ENCODE measurements at places on chromosomes 4 and X.
A peak's percentile ranks its signal among the peaks of the same experiment; 100 is the strongest.

GRCh38 chr4:15568821-15569220 lies 86.3 kb downstream of the FBXL5 start:
- no peak for DNase-seq

DNA sequence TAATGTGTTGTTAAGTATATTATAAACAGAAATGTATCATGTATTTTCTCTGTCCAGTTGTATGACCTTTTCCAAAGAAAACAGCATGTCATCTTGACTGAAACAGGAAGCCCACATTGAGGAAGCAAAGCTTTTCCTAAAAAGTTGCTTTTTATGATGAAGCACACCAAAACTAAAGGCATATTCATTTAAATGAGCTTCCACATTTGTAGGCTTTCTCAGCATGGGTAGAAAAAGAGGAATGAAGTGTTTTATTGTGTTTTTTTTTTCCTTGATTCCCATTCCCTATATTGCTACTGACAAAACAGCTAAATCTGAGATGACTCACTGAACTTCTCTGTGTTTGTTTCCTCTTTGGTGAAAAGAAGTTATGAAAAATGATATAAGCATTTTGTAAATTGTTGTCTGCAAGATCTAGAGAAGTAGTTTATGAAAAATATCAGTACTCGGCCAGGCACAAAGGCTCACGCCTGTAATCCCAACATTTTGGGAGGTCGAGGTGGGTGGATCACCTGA lies 32.5 kb upstream of the FRAS1 start:
- no peak for DNase-seq

GRCh38 chrX:11257711-11258110 lies 35.5 kb upstream of the AMELX start:
- DNase-seq = no peak

GRCh38 chr4:99324361-99324760 lies 3.2 kb upstream of the ADH1B start:
- DNase-seq = no peak

DNA sequence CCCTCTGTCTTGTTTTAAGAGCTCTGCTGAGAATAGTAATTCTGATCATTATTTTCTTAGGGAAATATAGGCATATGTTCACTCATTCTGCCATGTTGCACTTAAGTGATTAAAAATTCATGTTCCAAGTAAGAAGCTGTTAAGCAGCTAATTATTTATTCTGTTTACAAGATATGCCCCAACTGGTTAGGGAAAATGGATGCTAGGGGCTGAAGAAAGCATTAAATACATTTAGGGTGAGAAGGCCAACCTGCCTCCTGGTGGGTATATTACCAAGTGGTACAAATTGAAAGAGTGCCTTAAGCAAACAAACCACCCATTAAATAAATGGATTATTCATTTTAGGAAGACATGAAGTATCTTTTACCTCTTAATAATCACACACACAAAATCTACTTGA lies 392.6 kb upstream of the EPHA5 start:
- no peak for DNase-seq

DNA sequence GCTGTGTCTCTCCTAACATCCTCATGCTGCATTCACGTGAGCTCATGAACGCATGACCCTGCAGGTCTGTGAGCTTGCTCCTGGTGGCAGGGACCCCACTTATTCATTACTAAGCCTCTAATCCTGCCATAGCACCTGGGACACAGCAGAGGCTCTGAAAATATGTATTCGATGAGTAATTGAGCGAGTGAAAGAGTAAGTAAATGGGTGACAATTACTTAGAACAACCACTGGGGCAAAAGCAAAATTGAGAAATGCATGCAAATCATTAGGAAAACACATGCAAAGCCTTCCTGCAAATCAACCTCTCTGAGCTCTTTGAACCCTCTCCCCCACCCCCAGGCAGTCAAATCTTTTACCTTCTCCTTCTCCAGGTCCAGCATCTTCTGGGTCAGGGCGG lies 23.6 kb upstream of the C4orf50 start:
- DNase-seq = no peak

DNA sequence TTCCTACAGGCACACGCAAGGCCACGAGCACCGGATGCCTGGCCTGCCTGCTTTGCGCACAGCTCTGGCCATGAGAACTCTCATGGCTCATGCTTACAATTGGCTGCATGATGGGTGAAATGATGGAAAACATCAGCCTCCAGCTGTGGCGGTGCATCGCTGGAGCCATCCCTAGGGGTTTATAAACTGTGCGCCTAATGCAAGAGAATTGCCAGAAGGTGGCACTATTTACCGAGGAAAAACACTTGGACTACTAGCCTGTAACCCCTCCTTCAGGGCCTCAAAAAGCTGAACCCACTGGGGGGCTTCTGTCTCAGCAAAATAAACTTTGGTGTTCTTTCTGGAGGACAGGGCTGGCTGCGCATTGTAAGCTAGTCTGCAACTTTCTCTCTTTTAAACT lies 51.9 kb downstream of the PHKA2 start:
- DNase-seq = no peak

- DNase-seq = no peak
These were observed 864.9 kb upstream of the SLIT2 start for GRCh38 chr4:19386786-19387185.

GRCh38 chrX:71095981-71096759 lies 519 bp downstream of the FOXO4 start:
- DNase-seq = no peak

DNA sequence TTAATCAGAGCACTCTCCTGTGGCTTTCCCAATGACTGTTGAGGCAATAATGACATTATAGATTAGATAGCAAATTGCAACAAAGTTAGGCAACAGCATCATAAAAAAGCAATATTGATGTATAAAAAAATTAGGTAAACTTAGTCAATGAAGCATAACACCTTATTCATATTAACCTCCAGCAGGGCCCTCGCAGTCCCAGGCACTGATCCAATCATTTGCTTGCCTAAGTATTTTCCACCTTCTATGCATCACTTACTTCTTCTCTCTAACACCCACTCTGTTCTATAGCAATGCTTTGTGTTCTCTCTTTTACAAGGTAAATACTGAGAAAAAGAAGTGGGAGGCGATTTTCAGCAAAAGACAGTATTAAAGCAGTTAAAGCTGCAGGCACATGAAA lies 833.5 kb upstream of the ADGRL3 start:
- DNase-seq = no peak

DNA sequence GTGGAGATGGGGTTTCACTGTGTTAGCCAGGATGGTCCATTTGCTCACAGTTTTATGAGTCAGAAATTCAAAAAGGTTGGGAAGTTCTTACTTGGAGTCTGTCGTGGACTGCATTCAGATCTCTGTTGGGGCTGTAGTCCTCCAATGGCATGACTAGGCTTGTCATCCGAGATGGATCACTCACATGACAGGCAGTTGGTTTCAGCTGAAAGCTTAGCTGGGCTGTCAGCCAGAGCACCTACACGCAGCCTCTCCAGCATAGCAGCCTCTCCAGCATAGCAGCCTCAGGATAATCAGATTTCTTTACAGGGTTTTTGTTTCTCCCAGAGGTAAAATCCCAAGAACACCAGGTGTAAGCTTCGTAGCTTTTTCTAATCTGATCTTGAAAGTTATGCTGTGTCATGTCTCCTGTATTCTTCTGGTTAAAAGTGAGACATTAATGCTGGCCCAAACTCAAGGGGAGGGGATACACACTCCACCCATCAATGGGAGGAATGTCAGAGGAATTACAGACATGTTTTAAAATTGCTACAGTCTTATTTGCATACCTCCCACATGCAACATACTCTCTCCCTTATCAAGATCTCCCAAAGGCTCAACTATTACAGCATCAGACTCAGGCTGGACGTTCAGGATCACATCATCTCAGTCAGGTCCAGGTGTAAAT lies 31.6 kb upstream of the SOD3 start:
- peak; percentile 39 for DNase-seq

DNA sequence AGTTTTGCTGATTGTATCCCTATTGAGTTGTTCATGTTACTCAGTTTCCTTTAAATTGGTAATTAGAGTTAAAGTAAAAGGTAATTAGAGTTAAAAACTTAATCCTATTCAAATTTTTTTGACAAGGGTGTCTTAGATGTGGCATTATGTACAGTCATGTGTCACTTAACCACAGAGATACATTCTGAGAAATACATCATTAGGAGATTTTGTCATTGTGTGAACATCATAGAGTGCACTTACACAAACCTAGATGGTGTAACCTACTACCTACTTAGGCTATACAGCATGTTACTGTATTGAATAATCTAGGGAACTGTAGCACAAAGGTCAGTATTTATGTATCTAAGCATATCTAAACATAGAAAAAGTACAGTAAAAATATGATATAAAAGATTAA lies 39.2 kb downstream of the BEX3 start:
- DNase-seq = no peak

GRCh38 chrX:154661170-154661569 lies 7.8 kb upstream of the CTAG2 start:
- no peak for DNase-seq

GRCh38 chr4:188078116-188078515 lies 31.3 kb downstream of the TRIML2 start:
- no peak for DNase-seq

- peak; percentile 92 for DNase-seq
These were observed 94.7 kb downstream of the SEL1L3 start for GRCh38 chr4:25767877-25768725.

DNA sequence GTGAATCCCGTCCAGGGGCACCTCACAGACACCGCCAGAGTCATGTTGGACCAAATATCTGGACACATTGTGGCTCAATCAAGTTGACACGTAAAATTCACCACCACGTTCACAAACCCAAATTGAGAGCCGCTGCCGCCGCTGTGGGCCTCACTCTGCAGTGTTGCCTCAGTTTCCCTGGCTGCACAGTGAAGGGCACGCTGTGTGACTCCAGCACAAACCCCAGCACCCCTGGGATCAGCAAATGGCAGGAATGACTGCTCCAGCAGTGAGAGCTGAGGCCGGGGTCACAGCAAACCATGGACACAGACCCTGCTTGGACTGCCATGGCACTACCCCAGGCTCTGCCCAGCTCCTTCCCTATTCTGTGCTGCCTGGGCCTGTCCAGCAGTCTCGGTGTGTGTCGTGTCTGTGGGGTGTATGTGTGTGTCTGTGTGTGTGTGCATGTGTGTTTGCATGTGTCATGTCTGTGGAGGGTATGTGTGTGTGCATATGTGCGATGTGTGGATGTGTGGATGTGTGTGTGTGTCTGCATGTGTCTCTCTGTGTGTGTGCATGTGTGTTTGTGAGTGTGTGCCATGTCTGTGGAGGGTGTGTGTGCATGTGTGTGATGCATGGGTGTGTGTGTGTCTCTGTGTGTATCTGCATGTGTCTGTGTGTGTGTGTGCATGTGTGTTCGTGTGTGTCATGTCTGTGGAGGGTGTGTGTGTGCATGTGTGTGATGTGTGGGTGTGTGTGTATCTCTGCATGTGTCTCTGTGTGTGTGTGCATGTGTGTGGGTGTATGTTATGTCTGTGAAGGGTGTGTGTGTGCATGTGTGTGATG lies 52.2 kb upstream of the ADRA2C start:
- DNase-seq = no peak

DNA sequence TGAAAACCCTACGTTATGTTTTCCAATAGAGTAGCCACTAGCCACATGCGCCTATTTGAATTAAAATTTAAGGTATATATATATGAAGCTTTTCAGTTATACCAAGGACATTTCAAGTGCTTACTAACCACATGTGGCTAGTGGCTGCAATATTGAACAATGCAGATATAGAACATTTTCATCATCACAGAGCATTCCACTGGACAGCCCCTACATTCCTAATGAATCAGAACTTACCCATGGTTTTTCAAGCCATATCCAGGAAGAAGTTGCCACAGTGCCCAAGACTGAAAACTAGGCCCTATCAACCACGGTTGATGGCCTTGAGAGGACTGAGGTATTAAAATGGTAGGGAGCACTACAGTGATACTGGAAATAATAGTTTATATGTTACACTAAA lies 29.7 kb downstream of the NEK1 start:
- DNase-seq = no peak

DNA sequence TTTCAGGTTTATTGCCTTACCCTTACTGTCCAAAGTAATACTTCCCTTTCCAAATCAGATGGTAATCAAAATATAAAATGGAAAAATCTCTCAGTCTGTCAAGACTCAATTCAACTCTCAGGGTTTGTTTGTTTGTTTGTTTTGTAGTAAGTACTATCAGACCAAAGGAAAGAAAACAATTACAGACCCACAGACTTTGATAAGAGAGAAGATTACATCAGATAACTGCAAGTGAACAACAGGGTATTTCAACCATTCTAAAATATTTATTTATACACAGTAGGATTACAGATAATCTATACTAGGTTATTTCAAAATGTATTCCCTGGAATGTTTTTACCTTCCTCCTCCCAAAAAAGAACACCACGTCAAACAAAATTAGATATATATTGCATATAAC lies 28.9 kb downstream of the FBXO8 start:
- DNase-seq = no peak

GRCh38 chr4:138052806-138053632 lies 189.1 kb downstream of the SLC7A11 start:
- DNase-seq = peak; percentile 66

DNA sequence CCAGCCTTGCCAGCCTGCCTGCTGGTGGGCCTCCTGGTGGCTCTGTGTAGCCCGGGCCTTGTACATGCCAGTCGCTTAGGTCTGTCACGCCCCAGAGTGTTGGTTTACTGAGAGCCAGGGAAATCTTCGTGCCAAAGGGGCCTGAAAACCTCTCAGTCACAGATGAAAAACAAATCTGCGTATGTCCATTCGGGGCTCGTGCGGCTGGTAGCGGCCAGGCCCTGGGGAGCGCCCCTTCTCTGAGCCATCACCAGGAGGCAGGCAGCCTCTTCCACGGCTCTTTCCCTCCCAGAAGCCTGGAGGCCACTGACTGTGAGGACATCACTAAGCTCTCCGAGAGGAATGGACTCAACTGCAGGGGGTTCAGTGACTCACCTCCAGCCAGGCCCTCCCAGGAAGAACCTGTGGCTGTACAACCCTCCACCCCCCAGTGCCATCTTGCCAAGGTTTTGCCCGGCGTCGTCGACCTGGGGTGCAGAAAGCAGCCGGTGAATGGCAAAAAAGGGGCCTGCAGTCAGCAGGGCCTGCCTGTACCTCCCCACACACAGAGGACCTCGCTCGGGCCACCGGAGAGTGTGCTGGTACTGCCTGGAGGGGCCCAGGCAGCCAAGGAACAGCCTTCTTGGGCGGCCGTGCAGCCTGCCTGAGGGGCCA lies 162.2 kb downstream of the BCOR start:
- no peak for DNase-seq

DNA sequence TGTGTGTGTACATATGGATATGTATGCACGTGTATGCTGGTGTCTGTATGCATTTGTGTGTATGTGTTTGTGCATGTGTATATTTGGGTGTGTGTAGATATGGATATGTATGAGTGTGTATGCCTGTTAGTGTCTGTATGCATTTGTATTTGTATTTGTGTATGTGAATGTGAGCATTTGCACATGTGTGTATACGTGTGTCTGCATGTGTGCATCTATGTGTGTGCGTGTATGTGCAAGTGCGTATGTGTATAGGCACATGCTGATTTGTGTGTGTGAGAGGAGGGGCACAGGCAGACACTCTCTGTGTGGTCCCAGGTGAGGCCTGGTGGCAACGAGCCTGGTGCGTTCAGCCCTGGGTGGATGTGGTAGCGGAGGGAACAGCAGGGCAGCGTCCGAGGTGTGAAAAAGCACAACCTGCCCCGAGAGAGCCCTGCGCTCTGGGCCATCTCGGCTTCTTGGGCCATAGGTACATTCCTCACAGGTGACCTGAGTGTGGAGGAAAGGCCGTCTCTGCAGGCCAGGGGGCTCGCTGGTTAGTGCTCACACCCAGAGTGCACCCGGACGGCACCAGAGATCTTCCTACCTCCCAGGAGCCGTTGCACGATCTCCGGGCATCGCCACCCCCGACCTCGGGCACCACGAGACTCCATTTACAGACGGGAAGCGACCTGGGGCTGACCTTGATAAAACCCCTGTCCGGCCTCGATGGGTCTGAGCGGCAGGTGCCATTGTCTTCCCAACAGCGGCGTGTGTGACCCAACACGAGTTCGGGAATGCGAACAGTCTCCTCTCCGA lies 45.0 kb downstream of the ASMT start:
- no peak for DNase-seq
